Stimulated activated CD4-positive, alpha-beta T cell treated with anti-CD3 and anti-CD28 coated beads, Interleukin-1b, Interleukin-23, amount 100 ng/mL, for 48 hours (primary cell): ENCODE measurements at places on chromosomes 1 and 21.

DNA sequence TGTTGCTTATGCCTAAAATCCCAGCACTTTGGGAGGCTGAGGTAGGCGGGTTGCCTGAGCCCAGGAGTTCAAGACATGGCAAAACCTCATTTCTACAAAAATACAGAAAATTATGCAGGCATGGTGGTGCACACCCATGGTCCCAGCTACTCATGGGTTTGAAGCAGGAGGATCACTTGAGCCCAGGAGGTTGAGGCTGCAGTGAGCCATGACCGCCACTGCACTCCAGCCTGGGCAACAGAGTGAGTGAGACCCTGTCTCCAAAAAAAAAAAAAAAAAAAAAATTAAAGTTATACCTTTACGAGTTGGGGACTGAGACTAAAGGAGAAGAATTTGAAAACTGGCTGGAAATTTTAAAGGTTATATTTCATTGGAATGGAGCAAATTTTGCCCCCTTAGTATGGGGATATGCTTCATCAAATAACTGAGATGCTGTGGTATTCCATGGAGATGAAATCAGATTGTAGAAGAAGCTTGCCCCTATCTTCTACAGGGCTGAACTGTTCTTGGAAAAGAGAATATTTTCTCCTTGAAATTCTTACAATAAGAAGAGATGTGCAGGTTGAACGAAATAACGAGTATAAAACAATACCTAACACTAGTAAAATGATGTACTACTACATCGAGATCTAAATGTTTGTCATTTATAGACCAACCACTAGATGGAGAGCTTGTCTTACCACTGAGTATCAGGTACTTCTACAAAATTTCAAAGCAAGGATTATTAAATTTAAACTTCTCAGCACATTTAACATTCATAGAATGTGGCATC, 34.9 kb upstream of the SCYL3 start:
- DNase-seq, result no peak

- DNase-seq, result no peak
These were observed 882.4 kb upstream of the ADGRL2 start for GRCh38 chr1:80918380-80918779.

DNA sequence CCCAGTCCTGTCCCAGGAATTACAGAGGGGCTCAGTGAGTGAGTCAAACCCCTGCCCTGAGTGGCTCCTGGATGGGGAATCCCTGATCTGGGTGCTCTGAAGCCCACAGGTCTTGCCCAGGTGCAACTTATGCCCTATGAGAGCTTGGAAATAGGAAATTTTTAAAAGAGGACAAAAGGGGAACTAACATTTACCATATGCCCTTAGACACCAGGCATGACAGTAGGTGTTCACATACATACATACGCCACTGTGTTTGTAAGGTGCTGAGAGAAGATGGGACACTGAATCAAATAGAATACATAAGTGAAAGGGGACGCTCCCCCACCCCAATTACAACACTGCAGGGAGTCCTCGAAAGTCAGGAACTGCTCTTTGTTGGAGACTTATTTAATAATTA, 1.4 kb downstream of the CFAP45 start:
- no peak for DNase-seq

DNA sequence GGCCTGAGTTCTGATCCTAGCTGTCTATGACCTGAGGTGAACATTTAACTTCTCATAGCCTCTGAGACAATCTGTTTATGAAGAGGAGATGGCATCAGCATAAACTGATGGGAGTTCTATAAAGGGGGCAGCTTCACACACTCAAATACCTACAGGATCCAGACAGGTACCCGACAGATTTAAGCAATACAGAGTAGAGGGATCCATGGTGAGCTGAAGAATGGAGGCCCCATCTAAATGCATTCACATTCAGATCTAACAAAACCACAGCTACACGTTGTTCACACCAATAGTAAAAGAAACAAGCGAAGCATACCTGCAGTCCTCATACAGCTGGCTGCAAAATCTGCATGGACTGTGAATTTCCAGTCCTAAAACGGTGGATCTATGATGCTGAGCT, 48.7 kb upstream of the ESRRG start:
- DNase-seq, result no peak

GRCh38 chr1:171984850-171985485, 143.7 kb downstream of the DNM3 start:
- no peak for DNase-seq

DNA sequence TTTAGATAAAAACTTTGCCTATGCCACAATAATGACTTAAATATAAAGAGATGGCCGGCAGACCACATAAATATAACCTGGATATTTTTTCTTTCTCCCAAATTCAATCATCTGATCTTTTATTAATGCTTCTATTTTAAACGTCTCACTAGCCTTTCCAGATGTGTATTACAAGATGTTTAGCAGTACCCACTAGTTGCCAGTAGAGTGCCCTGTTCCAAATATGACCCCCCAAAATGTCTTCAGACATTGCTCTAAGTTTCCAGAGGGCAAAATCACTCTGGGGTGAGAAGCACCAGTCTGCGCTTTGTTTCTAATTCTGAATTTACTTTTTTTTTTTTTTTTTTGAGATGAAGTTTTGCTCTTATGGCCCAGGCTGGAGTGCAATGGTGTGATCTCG, 268.1 kb downstream of the GRIK1 start:
- DNase-seq, result no peak

- no peak for DNase-seq
These were observed at the start of gene S100A3 for GRCh38 chr1:153548722-153549688. Gene S100A3, minus strand, starts transcription at chr1:153549258. Its CDS starts 773 bp downstream, at chr1:153548485.

GRCh38 chr1:224564454-224565084, 51.5 kb upstream of the CNIH3 start:
- DNase-seq, result no peak

GRCh38 chr1:85297538-85297854, 21.1 kb upstream of the BCL10 start:
- DNase-seq, result no peak

DNA sequence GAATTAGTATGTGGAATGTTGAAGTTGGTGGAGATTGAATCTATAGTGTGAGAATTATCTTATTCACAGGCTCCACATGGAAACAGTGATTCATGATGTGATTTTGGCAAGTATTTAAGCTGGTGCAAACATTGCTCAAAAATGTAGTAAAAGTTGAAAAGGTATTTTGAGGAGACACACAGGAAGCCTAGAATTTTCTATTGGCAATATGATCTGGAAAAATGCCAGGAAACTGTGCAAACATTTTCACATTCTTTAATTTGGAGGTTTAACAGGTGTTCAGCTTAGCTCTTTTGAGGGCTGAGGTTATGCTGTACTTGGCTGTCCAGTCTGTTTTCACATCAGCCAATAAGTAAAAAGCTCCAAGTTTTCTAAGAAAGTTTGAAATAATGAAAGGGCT, 327.3 kb downstream of the RWDD3 start:
- DNase-seq, result no peak

- DNase-seq, result peak; percentile 74
These were observed 4.3 kb downstream of the THEM4 start for GRCh38 chr1:151905070-151905442.

GRCh38 chr21:45557616-45558043, 15.4 kb upstream of the SLC19A1 start:
- no peak for DNase-seq

- DNase-seq, result no peak
These were observed 659.9 kb downstream of the KIF26B start for GRCh38 chr1:245814651-245815050.

- no peak for DNase-seq
These were observed 25.0 kb downstream of the PGBD5 start for GRCh38 chr1:230401101-230401500.
